Erythroblast (primary cell): ENCODE measurements at places on chromosomes 5 and 9.
A peak's percentile ranks its signal among the peaks of the same experiment; 100 is the strongest.

- DNase-seq: no peak
Measured at GRCh38 chr5:76590027-76590426, 33.2 kb downstream of the F2RL2 start.

GRCh38 chr9:19660019-19660418 lies 128.8 kb downstream of the SLC24A2 start:
- DNase-seq: no peak

DNA sequence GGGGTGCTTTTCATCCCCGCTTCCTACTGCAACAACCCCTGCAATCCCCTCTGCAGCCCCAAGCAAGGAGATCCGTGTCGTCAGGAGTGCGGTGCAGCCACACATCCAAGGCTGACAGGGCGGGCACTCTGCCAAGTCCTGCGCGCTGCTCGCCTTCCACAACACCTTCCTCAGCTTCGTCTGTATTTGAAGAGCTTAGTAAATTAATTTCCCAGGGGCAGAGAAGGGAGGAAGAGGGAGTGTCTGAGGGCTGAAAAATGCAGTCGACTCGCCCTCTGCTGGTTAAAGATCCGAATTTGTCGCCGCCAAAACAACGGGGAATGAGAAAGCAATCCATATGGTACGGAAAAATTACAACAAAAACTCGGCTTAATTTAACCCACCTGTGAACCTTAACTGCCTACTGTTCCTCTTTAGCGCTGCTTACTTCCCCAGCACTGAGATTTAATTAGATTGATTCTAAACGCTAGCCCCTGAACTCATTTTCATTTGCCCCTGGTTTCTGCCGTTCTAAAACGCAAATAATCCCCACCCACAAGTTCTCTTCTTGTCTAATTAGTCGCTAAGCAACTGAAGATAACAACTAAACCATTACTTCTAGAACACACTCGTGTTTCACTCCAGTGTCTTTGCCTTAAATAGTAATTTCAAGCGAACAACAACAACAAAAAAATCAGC lies 10.9 kb upstream of the PCDHB1 start:
- DNase-seq: no peak

- DNase-seq: no peak
Measured at GRCh38 chr5:38871790-38872551, 26.2 kb downstream of the OSMR start.

DNA sequence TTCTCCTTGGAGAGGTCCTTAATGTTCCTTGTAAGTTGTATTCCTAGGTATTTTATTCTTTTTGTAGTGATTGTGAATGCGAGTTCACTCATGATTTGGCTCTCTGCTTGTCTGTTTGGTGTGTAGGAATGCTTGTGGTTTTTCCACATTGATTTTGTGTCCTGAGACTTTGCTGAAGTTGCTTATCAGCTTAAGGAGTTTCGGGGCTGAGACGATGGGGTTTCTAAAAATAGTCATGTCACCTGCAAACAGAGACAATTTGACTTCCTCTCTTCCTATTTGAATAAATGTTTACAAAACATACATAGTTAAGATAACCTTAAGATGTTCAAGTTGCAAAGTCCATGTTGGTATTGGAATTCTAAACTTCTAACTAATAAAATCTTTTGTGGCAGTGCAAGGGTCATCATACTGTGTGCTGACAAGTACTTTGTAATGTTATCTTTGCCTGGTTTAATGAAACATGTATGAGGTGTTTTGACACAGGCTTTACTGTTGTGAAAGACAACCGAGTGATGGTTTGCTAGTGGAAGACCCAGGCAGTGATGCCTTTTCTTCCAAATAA lies 286.2 kb downstream of the MRPS30 start:
- no peak for DNase-seq

- no peak for DNase-seq
Measured at GRCh38 chr5:57137401-57137800, 36.5 kb upstream of the GPBP1 start.

DNA sequence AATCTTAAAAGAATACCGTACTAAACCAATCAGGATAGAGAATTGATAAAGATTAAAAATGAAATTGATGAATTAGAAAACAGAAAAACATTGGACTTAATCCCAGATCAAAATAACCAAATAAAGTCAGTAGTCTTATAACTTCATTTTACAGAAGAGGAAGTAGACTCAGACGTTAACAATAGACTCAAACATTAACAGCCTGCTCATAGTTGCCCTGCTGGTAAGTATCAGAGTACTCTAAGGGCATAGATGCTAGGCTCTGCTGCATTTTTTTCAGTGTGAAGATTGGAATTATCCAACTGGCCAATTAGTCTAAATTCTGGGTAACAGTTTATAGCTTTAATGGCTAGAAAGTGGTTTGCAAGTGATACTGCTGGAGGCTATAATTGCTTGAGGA lies 42.9 kb downstream of the ADGRV1 start:
- no peak for DNase-seq

GRCh38 chr5:137221943-137222342 lies 277.2 kb downstream of the SPOCK1 start:
- DNase-seq: no peak

GRCh38 chr5:132257131-132258101 lies at the start of gene PDLIM4:
TSS of gene PDLIM4 (plus strand) at chr5:132257696. CDS start at chr5:132257735, 39 bp downstream.
- DNase-seq: no peak

DNA sequence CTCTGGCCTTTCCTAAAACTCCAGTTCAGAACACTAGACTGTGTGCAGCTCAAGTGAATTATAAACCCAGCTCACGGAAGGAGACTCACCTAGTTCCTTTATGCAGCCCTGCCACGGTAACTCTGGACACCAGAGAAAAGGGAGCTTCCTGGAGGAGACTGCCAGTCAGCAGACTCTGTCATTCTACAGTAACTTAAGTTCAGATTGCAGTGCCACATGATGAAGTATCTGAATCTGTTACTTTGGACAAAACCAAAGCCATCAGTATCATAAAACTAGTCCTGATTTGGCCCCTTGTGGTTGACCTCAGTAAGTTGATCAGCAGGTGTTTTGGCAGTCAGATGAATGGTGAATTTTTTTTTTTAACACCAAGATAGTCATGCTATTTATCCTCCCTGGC lies 2.7 kb downstream of the MTRR start:
- no peak for DNase-seq

GRCh38 chr5:39604491-39604890 lies 179.7 kb upstream of the DAB2 start:
- no peak for DNase-seq

DNA sequence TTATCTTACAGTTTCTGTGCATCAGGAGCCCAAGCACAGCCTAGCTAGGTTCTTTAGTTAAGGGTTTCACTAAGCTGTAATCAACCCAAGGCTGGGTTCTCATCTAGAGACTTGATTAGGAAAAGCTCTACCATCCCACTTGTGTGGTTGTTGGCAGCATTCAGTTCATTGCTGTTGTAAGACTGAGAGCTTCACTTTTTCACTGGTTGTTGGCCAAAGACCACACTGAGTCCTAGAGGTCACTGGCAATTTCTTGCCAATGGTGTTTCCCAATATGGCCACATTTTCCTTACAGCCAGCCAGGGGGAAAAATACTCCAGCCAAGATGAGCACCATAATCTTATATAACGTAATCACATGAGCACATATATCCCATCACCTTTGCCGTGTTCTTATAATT lies 74.3 kb downstream of the SMIM15 start:
- DNase-seq: no peak

GRCh38 chr9:78196258-78196657 lies 39.6 kb upstream of the CEP78 start:
- DNase-seq: no peak

- no peak for DNase-seq
Measured at GRCh38 chr9:132023419-132024180, 56.1 kb downstream of the MED27 start.

- DNase-seq: peak; percentile 45
Measured at GRCh38 chr9:20524776-20525175, 97.5 kb downstream of the MLLT3 start.

DNA sequence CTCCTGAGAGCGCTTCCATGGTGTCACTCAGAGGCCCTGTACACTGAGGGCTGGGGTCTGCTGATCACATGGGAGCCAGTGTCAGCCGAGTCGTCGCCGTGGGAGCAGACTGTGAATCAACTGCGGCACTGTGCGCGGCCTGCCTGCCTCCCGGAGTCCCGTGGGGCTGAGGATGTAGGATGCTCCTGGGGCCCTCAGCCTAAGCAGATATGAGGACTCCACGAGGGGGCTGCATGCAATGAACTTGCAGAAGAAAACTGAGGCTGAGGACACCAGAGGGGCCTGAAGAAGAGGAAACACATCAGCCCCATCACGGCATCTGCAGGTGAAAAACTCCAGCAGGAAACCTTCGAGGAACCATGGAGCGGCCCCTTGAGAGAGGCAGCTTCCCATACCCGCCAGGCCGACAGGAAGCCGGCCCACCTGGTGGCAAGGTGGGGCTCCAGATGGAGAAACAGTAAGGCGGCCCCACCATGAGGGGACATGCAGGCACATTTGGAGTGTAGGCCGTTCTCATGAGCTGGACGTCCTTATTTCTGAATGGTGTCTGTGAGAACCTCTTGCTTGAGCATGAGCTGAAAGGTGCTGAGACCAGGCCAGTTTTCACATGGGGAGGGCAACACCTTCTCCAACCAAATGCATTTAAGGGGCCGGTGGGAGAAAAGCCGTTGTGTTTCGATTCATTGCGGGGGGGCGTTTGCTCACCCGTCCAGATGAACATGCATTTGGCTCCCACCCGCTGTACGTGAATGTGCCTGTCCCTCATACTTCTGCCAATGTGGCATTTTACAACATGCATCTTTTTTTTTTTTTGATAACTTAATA lies 35.2 kb upstream of the ADAMTS2 start:
- no peak for DNase-seq

DNA sequence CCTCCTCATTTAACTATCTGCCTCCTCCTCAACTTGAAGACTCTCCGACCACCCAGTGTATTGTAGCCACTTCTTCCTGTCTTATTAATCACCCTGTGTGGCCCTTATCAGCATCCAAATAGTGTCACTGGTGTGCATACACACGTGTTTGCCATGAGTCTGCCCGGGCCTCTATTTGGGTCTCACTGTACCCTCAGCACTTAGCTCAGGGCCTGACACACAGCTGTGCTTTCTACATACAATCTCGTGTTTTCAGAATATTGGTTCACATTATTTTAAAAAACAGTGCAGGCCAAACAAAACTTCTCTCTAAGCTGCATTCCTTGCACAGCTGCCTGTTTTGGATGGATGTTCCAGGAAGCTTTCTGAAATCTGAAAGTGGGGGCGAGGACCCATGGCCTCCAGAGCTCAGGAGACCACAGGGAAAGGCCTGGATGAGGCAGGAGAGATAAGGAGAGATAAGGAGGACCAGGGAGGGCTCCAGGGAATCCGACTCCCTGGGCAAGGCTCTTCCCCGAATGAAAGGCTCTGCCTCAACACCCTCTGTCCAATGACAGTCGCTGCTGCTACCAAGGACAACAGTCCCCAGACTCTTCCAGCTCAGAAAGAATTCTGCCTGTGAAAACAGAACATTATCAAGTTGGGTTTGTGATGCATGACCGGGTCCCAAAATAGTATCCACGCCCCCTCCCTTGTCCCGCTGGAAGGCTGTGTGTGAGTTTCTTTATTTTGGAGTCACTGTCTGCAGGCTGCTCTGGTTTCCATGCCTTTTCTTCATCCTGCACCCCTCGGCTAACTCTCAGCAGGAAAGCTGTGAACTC lies 255.6 kb downstream of the NSG2 start:
- DNase-seq: no peak

GRCh38 chr5:29005386-29005785 lies 1967.0 kb upstream of the CDH9 start:
- peak; percentile 1 for DNase-seq

GRCh38 chr5:161803-162110 lies 29.5 kb upstream of the LRRC14B start:
- DNase-seq: no peak

DNA sequence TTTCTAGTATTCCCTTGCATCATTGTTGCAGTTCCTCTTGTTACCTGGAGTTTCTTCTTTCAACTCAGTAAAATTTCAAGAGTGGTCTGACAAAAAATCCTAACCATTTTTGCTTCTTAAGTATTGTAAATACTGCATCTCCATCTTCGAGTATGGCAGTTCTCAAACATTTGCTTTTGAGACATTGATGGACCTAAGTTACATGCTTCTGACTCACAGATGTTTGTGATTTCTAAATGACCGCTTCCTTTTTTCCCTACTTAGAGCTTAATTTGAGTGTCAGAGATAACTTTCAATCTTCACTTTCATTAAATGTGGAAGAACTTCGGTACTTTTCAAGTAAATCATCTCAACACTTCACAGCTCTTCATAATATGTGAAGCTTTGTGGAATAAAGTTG lies 4.2 kb downstream of the UHRF2 start:
- no peak for DNase-seq

DNA sequence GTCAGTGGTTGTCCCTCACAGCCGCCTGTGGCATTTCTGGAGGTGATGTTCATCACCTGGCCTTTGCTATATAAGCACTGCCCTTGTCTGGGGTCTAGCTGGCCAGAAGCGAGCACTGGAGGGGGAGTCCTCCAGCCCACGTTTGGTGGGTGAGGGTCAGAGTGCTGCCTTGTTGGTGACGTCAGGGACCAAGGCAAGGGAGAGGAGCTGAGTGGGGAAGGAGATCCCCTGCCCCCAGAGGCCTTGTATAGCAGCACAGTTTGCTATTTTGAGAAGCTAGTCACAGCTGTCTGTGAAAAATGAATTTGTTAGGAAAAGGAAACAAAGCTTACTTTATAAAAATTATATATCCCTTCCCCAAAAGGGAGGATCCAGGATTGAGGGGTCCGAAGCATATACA lies 49.8 kb downstream of the SYK start:
- DNase-seq: no peak

GRCh38 chr5:134549714-134550113 lies 24.2 kb downstream of the JADE2 start:
- DNase-seq: no peak

GRCh38 chr5:88816195-88816594 lies 66.8 kb downstream of the MEF2C start:
- DNase-seq: no peak

- DNase-seq: no peak
Measured at GRCh38 chr5:67416133-67416937, 219.7 kb upstream of the CD180 start.

GRCh38 chr5:72661405-72661804 lies 154.2 kb upstream of the ZNF366 start:
- no peak for DNase-seq

DNA sequence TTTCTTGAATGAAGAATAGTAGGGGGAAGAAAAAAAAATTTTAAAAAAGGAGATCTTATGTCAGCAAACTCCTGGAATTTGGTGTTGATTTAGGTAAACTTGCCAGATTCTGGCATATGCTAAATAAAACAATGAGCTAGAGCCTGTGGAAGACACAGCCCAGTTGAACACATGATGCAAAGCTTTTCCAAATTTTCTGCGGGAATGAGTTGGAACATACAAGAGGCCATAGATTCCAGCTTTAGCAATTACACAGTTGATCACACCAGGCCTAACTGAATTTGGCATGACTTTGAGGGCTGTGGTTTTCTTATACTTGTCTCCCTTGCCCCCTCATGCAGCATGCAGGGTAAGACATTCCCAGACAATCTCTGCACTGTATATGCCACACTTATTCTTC lies 297.0 kb downstream of the SH3GL2 start:
- DNase-seq: no peak

DNA sequence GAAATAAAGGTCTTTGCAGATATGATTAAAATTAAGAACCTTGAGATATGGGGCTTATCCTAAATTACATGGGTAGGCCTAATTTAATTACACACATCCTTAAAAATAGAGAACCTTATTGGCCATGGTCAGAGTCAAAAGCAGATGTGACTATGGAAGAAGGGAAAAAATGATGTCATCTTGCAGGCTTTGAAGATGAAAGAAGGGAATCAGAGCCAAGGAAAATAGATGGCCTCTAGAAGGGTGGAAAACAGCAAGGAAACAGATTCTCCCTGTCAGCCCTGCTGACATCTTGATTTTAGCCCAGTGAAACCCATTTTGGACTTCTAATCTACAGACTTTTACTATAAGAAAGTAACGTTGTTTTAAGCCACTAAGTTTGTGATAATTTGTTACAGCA lies 37.6 kb upstream of the KCNN2 start:
- DNase-seq: no peak
